ENCODE measurements at places on chromosomes 1 and 21. TPM values are rescaled to one million over a fixed set of nuclear protein-coding genes. Genes with fewer than 3 reads are reported as not detected.

GRCh38 chr1:58726581-58726980 lies 26.7 kb upstream of the MYSM1 start:
- H3K4me1 ChIP-seq: no peaks in the 10 kb centered on the region

DNA sequence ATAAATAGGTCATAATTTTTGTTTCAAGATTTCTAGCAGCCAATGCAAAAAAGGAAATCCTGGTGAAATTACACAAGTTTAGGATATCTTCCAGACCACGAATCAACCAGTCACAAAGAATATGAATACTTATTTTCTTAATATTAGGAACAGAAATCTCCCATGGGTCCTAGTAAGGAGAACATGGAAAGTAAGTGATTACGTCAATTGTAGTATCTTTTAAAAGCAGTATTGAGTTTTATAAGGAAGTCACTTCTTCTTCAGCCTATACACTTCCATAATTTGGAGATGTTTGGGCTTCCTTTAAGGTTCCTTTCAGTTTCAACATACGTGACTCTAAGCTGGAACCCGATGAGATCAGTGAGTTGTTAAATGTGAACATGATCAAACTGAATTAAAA lies 534.5 kb downstream of the USP25 start:
- H3K27me3 ChIP-seq: no peaks in the 10 kb centered on the region
- DNase-seq: no peak
- no peaks in the 10 kb centered on the region for H3K36me3 ChIP-seq
- H3K27ac ChIP-seq: no peak overlapping the region
- peaks cover 5% of the 10 kb centered on the region for H3K4me1 ChIP-seq
- no peak overlapping the region for H3K4me3 ChIP-seq

MASP2 gene
- total RNA-seq: not detected

CDA gene
- 2.5 TPM for total RNA-seq

PAQR6 gene
- total RNA-seq: 26.4 TPM

DCST1 gene
- 0.90 TPM for total RNA-seq
